ENCODE measurements at places on chromosomes 2 and 18. TPM values are rescaled to one million over a fixed set of nuclear protein-coding genes. Genes with fewer than 3 reads are reported as not detected.

- DNase-seq: no peak
These were observed 22.0 kb downstream of the MARCHF4 start for GRCh38 chr2:216350214-216350791.

Gene GBX2
- not detected for total RNA-seq

Gene MGAT4A
- 58.8 TPM for total RNA-seq

- DNase-seq: no peak
These were observed 157.0 kb upstream of the AQP4 start for GRCh38 chr18:27022477-27022876.

DNA sequence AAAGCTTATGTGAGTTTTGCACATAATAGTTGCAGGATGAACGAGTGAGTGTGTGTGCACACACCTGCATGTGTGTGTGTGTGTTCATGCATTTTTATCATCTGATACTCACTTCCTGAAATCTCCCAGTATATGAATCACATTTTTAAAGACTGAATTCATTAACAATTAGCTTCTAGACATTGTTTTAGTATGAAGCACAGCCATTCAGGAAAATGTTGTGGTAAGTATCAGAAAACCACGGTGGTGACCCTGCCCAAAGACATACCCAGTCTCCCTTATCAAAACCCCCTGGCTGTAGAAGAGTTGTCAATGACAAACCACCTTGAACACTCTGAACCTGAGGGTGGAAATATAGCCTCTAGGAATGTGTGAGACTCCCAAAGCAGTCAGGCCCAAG lies 220.8 kb downstream of the ALK start:
- DNase-seq: no peak

GRCh38 chr18:74896390-74896991 lies 298.8 kb downstream of the ZNF407 start:
- no peak for DNase-seq

DNA sequence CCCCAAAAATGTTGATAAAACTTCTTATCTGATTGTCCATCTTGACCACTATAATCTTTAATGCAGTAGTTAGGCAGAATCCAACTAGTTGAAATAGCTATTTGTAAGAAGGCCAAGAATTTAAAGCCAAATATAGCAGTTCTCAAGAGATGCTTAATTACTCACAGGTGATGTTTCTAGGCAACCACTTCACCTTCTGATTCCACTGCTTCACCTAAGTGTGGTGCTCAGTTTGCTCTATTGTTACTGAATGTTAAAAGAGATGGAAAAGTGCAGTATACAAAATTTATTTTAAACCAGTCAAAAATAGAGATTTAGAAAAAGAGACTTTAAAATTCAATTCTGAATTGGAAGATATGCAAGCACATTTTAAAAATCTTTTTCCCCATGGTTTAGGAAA lies 539.4 kb downstream of the ZNF804A start:
- DNase-seq: no peak

- DNase-seq: no peak
These were observed 155.9 kb upstream of the MAP3K20 start for GRCh38 chr2:172919732-172920131.

DNA sequence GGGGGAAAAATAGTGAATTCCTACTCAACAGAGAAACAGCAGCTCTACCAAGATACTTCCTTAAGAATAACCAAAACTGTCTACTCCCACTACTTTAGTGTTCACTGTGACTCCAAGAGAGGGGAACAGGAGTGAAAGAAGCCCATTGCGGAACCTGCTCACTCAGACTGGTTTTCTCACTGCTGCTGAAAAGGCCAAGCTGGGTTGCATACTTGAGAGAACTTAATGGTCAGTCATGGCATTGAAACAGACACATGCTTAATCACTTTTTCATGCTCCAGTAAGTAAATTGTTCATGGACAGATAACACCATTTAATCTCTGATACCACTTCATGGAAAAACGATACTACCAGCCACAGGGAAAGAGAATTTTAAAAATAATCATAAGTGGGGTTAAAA lies 35.7 kb upstream of the SLC8A1 start:
- no peak for DNase-seq

GRCh38 chr2:109290887-109291643 lies 162.1 kb downstream of the SH3RF3 start:
- DNase-seq: peak; percentile 71

Gene POTEF
- total RNA-seq: not detected

- DNase-seq: no peak
These were observed 1.0 kb upstream of the BMPR2 start for GRCh38 chr2:202375033-202375608.

Gene TTR
- not detected for total RNA-seq

DNA sequence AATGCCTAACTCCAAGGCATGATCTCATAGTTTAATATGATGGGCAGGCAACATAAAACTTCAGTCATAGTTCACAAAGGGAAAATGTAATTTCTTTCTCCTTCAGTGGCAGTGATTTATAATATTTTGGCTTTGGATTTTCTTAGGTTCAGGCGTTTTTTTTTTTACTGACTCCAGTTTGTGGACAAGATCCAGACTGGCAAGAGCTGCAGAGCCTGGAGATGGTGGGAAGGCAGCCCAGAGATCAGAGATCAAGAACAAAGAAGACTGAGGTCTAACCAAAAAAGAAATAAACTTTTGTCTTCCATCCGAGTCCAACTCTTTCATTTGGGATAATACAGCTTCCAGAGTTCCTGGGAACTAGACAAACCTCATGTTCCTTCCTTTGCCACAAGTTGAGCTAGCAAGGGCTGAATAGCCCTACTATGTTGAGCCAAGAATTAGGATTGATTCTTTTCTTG lies 215.3 kb upstream of the SETBP1 start:
- no peak for DNase-seq

Gene NGEF
- total RNA-seq: 219 TPM

Gene ZEB2
- total RNA-seq: 309 TPM

Gene EPC2
- total RNA-seq: 60.4 TPM

GRCh38 chr18:36518839-36519238 lies 221.3 kb downstream of the FHOD3 start:
- no peak for DNase-seq

GRCh38 chr2:171922230-171923022 lies at the start of gene HAT1:
TSS of gene HAT1 (plus strand) at chr2:171922461. CDS start at chr2:171922501, 40 bp downstream.
- DNase-seq: peak; percentile 98

Gene TTN
- total RNA-seq: 8.7 TPM

DNA sequence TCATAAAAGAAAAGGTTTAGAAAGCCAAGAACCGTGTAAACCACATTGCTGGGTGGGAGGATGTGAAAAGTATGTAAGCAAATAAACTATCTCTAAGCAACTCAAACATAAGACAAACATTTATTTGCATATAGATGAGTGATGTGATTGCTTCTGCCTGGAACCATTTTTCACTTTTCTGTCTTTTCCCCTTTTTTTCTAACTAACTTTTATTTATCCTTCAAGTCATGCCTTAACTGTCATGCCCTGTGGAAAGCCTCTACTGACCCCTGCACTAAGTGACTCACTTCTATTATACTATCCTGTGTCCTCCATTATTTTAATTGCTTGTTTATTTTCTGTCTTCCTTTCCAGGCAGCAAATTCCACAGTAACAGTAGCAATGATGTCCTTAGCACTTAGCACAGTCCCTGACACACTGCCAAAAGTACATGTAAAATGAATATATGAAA lies 87.5 kb upstream of the CTAGE1 start:
- DNase-seq: no peak

Gene SPR
- 20.9 TPM for total RNA-seq

- DNase-seq: no peak
These were observed 14.2 kb downstream of the CD8A start for GRCh38 chr2:86776532-86776931.

GRCh38 chr2:13996527-13996926 lies 636.0 kb upstream of the LRATD1 start:
- no peak for DNase-seq

GRCh38 chr2:231923010-231923344 lies 3.2 kb downstream of the NPPC start:
- no peak for DNase-seq

GRCh38 chr2:150595803-150596470 lies 108.5 kb upstream of the RND3 start:
- DNase-seq: no peak

Gene INPP5D
- total RNA-seq: 10.7 TPM

DNA sequence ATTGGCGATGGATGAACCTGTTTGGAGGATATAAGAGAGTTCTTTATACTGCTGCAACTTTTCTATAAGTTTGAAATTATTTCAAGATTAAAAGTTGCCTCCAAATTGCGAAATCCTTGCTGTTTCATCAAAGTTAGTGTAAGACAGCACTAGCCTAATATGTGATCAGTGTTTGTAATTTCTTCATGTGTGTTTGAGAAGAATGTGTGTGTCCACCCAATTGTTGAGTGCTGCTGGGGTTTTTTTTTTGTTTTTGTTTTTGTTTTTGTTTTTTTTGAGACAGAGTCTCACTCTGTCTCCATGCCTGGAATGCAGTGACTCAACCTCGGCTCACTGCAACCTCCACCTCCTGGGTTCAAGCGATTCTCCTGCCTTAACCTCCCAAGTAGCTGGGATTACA lies 33.4 kb downstream of the CDK15 start:
- DNase-seq: no peak

DNA sequence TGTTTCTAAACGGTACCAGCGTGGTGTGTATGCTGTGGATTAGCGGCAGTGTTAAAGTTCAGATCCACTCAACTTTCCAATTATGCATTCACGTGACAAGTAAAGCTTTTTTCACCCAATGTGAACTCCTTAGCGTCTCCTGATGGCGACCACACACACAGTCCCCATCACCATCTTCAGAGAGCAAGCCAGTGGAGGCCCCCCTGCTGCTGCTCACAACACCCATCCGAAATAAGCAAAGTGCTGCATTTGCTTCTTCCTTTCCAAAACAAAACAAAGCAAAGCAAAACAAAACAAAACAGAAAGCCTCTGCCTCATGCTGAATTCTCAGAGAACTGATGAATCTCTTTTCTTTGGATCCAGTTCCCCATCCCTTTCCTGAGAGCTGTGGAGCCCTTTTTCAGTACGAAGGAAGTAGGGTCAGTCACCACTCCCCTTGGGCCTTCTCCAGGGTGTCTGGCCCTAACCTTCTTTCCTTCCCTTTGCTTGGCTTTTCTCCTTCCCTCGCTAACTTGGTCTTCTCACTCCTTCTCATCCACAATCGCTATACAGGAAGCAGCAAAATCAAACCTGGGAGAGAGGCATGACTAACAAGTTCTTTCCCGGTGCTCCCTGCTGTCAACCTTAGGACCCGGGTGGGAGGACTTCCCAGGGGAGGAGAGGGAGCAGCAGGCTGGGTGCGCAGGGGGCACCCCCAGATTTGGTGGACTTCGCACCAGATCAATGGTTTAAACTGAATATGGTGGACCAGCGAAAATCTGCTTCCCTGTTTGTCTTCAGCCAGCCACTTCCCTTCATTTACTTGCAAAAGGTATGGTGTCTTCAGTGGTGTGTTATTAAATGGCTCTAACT lies 56.0 kb downstream of the NRP2 start:
- DNase-seq: no peak

Gene UPP2
- 4.1 TPM for total RNA-seq

Data from dorsolateral prefrontal cortex (tissue), 122 donors.